ENCODE measurements at places on chromosomes 2 and 18. TPM values are rescaled to one million over a fixed set of nuclear protein-coding genes. Genes with fewer than 3 reads are reported as not detected.

GRCh38 chr2:142668420-142668819 is 209.0 kb upstream of the KYNU start:
- DNase-seq = no peak

DNA sequence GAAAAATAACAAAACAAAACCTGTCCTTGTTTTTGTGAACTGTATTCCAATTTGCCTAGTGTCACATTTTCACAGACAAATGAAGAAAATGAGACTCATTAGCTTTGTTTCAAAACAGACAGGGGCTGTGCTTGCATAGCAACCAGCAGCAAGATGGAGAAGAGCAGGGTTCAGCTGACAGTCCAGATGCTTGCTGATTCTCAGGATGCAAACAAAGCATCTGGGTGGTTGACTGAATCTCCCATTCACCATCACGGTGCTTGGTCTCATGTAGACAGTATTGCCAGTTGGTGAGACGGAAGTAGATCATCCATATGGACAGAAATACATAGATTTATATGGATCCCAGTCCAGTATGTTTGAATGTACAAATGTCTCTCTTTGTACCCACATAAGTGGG is 326.8 kb downstream of the CCDC85A start:
- no peak for DNase-seq

DNA sequence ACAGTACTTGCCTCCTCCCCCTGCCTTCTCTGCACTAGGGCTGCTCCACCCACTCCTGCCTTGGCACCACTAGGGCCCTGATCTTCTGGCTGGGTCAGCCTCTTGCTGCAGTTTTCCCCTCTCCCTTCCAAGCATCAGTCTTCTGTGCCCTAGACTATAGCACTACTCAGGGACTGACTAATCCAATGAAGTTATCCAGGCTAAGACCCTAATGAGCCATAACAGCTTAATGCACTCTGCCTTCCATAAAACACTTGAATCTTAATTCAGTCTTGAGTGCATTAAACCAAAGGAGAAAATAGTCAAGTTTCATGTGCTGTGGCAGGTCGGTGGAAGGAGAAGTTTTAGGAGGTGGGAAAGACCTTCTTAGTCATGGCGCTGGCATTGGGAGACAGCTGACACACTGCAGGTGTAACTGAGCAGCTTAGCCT is 95.7 kb downstream of the BIN1 start:
- no peak for DNase-seq

- DNase-seq = no peak
These were observed 85.1 kb downstream of the CHN1 start for GRCh38 chr2:174919947-174920595.

- no peak for DNase-seq
These were observed 295.0 kb downstream of the CDCA7 start for GRCh38 chr2:173649527-173650219.

The DHRS9 gene
- 3.3 TPM for total RNA-seq

The UGT1A5 gene
- total RNA-seq = not detected

- no peak for DNase-seq
These were observed 345.5 kb upstream of the FSIP2 start for GRCh38 chr2:185393091-185393490.

GRCh38 chr2:220775856-220776488 is 796.1 kb downstream of the EPHA4 start:
- DNase-seq = no peak

GRCh38 chr2:144020047-144020446 is 499.9 kb downstream of the ZEB2 start:
- no peak for DNase-seq

DNA sequence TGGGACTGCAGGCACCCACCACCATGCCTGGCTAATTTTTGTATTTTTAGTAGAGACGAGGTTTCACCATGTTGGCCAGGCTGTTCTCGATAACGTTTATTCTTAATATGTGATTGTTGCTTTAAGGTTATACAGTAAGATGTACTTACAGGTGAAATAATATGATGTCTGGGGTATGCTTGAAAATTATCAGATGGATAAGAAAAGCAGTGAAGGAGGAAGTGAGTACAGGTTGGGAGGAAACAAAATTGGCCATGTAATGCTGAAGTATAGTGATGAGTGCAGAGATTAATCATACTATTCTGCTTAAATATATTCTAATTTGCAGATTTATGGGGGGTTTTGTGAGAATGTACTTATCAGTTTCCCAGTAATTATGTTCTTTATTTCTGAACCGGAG is 3.0 kb downstream of the GCC2 start:
- DNase-seq = no peak

GRCh38 chr2:61288070-61288841 is 126.3 kb downstream of the C2orf74 start:
- DNase-seq = no peak

DNA sequence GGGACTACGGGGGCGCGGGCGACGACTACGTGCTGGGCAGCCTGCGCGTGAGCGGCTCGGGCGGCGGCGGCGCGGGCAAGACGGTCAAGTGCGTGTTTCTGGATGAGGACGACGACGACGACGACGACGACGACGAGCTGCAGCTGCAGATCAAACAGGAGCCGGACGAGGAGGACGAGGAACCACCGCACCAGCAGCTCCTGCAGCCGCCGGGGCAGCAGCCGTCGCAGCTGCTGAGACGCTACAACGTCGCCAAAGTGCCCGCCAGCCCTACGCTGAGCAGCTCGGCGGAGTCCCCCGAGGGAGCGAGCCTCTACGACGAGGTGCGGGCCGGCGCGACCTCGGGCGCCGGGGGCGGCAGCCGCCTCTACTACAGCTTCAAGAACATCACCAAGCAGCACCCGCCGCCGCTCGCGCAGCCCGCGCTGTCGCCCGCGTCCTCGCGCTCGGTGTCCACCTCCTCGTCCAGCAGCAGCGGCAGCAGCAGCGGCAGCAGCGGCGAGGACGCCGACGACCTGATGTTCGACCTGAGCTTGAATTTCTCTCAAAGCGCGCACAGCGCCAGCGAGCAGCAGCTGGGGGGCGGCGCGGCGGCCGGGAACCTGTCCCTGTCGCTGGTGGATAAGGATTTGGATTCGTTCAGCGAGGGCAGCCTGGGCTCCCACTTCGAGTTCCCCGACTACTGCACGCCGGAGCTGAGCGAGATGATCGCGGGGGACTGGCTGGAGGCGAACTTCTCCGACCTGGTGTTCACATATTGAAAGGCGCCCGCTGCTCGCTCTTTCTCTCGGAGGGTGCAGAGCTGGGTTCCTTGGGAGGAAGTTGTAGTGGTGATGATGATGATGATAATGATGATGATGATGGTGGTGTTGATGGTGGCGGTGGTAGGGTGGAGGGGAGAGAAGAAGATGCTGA is 1.4 kb downstream of the SOX11 start:
- DNase-seq = no peak

The PHOSPHO2 gene
- total RNA-seq = 17.4 TPM

The RND3 gene
- total RNA-seq = 98.0 TPM

The CERKL gene
- total RNA-seq = 0.33 TPM

The TMEM169 gene
- total RNA-seq = 1.3 TPM

The DTNA gene
- 40.5 TPM for total RNA-seq

DNA sequence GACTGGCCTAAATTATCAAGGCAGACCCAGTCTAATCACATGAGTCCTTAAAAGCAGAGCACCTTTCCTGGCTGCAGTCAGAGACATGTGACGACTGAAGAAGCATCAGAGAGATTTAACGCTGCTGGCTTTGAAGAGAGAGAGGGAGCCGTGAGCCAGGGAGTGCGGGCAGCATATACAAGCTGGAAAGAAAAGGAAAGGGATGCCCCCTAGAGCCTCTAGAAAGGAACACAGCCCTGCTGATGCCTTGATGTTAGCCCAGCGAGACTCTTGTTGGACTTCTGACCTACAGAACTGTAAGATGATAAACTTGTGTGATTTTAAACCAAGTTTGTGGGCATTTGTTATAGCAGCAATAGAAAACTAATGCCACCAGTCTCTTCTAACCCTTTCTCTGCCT is 58.1 kb downstream of the HEATR5B start:
- DNase-seq = no peak

The ANKRD23 gene
- 9.4 TPM for total RNA-seq

DNA sequence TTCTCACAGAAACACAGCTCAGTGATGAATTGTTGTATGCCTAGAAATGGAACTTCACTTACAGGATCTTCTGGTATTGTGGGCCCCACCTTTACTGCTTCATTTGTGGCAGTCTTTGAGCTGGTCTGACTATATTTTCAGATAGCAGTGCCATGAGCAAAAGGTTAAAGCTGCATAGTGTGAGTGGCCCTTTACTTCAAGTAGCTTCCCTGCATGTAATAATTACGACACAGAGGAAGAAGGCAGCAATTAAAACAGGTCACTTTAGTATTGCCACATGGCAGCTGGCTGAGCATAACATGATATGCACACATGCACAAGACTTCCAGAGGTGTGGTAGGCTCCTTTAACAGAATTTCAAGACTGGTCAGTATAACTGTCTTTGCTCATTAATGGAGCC is 426.3 kb upstream of the ZEB2 start:
- no peak for DNase-seq

DNA sequence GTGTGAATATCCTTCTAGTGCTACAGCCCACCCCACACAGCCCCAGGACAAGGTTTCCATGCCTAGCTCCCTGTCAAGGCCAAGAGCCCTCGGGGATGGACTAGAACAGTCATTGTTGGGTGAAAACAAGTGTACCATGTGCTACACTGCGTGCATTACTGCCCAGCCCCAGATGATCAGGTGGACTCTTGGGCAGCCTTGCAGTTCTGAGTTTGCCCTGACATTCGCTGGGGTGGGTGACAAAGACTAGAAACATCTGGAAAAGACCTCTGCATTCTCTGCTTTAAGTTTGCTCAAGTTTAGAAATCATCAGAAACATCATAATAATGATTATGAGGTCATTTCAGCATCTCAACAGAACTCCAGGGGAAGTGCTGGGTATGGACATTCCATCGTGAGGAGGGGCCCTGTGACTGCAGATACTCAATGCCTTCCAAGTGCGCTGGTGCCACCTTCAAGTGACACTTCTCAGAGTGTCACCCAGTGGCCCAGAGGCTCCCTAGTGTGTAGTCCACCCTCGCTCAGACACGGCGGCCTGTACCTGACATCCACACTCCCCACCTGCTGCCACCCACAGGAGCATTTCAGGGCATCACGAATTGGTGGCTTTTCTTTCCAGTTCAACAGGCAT is 5.3 kb upstream of the PXDN start:
- DNase-seq = no peak

The NT5C1B gene
- not detected for total RNA-seq

- no peak for DNase-seq
These were observed 56.1 kb downstream of the CIB4 start for GRCh38 chr2:26585100-26585499.

- no peak for DNase-seq
These were observed 124.2 kb upstream of the ITGB6 start for GRCh38 chr2:160324161-160324800.

DNA sequence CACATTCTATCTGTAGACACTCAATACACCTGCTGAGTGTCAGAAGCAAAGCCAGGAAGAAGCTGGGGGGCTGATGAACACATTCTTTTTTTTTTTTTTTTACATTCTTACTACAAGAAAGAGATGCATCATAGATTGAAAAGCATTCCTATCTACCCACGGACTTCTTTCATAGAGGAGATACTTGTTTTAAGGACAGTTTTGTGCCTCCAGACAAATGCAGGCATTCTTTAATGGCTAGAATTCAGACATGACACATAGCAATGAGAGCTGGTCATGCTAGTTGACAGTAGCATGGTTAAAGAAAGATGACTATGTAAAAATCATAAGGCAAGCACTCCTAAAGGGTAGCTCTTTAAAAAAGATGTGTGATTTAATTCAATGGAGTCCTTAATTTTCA is 110.2 kb downstream of the EPHA4 start:
- no peak for DNase-seq

The IMP4 gene
- 114 TPM for total RNA-seq

DNA sequence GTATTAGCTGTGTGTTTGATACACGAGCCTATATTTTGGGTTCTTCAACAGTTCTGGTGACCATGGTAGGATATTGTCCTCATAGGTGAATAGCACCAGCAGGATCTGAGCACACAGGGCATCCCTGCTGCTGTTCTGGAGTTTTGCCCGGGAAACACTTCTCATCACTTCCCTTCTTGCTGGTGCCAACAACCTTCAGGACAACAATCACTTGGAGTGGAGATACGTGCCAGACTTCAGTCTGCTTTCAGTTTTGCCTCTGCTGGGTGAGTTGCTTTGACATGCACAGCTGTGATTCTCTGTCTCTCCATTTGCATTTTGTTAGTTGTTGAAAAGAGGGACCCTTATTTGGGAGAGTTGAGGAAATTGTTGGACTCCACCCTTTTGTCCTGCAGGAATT is 1347.2 kb upstream of the DDX18 start:
- DNase-seq = no peak

GRCh38 chr18:74065366-74065765 is 82.3 kb downstream of the FBXO15 start:
- no peak for DNase-seq

DNA sequence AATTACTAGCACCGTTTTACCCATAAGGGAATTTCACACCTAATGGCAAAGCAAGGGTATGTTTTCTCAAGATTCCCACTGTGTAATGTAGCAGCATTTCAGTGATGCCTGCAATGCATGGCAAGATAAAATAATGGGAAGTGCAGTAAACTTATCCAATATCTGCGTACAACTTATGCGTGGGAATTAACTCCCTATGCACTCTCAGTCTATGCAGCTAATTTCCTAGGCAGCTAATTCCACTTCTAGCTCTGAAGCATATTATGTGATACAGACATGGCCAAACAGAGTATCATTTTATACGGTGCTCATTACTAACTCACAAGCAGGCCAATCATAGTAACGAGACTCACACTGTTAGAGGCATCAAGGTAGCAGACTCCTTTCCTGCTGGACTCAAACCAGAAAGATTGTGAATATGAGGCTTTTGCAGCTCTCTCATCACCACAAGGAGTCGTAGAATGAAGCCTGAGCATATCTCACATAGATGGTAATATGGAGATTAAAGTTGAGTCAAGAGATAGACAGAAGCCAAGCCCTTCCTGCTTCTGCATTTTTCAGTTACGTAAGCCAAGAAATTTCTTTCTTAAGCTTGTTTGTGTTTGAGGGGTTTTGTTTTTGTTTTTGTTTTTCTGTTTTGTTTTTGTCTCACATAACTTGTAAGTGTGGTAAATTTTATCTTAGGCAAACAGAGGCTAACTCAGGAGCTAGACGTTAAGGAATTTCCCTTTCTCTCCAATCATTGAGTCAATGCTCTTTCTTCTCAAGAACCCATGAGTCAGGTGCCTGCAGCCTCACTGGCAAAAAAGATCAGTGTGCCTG is 34.8 kb upstream of the ITGAV start:
- no peak for DNase-seq

The SERPINB11 gene
- not detected for total RNA-seq

DNA sequence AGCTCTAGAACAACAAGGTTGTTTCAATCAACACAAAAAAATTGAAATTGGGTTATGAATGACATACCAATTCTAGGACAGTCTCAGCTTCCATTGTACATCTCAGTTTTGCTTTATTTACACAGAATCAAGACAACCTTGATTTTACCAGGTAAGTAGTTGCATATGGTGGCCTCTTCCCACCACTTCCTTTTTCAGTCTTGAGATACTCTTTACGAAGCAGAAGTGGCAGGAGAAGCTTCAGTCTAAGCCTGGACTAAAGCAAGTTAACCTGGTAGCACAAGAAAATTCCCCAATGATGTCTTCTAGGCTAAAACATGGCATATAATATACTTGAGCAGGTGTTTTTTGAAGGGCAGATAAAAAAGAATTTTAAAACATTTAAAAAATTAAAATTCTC is 10.7 kb upstream of the FAM136A start:
- no peak for DNase-seq

Measured in breast epithelium (tissue), 4 donors.